Activated T-cell treated with anti-CD3 and anti-CD28 coated beads, Interleukin-2, amount 50 U/mL, for 72 hours (primary cell): ENCODE measurements at places on chromosomes 12 and 14.

DNA sequence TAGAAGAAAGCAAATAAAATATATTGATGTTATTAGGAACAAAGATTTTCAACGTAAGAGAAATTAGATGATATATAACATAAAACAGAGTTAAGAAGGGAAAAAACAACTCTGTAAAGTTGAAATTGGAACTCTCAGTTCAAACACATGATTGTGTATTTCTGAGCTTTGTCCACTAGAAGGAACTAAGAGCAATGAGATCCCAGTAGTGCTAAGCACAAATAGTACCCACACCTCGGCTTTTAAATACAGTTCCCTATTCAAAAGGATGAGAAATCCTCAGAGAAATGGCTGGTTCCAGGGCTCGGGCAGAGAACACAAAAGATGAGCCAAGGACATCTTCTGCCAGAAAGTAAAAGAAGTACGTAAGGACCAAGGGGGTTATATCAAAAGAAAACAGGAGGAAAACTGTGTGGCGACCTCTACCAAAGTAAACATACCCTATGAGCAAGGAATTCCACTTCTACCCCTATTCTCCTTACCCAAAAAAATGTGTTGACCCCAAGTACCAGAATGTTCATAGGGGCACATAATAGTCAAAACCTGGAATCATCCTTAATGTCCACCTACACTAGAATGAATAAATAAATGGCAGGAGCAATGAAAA, 96.6 kb downstream of the SPTSSA start:
- no peak for DNase-seq

DNA sequence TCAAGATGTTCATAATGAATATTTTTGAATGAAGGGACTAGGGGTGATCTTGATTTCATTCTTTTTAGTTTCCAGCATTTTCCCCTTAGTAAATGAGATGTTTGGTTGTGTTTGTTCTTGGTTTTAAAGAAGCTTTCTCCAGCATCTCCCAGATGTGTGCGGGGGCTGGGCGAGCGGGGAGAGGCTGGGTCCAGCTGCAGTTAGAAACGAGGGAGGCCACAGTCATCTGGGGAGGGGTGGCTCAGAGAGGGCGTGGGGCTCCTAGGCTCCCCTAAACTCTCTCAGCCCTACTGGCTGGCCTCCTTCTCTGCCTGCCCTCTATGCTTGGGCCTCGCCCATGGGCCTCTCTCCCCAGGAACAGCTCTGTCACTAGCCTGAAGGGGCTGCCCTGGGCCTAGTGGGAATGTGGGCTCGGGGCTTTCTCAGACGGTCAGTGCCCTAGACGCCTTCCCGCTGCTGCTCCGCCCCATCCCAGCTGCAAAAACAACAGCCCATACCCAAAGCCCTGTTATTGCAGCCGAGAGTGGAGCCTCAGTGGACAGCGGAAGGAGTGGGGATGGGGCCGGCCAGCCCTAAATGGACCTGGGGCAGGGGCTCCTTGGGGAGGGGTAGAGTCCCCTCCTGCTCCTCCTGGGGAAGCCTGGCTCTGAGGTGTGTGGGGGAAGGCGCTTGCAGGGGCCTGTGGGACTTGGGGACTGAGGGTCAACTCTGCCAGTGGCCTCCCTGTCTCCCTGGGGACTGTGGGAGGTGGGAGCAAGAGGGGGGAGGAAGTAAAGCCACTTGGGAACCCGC, 18.3 kb upstream of the EIF2B2 start:
- DNase-seq, result no peak

GRCh38 chr12:14878488-14878887, 7.2 kb downstream of the MGP start:
- DNase-seq, result no peak

- peak; percentile 72 for DNase-seq
These were observed 125.7 kb downstream of the TSPAN9 start for GRCh38 chr12:3202734-3203446.

- no peak for DNase-seq
These were observed 34.2 kb upstream of the RNASE1 start for GRCh38 chr14:20836668-20837338.

- DNase-seq, result no peak
These were observed 62.3 kb downstream of the BHLHE41 start for GRCh38 chr12:26062566-26062965.

DNA sequence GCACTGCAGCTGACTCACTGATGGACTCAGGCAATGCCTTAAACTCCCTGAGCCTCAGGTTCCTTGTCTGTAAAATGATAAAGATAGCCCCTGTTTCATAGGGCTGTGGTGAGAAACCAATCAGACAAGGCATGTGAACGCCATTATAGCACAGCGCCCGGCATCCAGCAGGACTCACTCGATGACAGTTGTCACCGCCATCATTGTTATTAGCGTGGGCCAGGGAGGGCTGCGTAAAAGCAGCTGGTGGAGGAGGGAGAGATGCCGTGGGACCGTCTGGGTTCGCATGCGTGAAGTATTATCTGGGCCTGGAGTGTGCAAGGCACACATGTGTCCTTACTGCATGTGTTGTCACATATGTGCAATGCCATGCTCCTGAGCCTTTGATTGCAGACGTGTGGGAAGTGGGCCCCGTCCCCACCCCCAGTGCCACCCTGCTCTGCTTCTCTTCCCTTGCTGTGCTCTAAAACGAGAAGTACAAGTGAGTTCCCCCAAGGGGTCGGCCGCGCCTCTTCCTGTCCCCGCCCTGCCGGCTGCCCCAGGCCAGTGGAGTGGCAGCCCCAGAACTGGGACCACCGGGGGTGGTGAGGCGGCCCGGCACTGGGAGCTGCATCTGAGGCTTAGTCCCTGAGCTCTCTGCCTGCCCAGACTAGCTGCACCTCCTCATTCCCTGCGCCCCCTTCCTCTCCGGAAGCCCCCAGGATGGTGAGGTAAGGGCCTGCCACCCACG, at the start of gene PTPN6:
Gene PTPN6, plus strand, starts transcription at position 546 of the 730 bp plus-strand sequence. Its CDS starts 157 bp downstream, at position 703.
- peak; percentile 72 for DNase-seq

DNA sequence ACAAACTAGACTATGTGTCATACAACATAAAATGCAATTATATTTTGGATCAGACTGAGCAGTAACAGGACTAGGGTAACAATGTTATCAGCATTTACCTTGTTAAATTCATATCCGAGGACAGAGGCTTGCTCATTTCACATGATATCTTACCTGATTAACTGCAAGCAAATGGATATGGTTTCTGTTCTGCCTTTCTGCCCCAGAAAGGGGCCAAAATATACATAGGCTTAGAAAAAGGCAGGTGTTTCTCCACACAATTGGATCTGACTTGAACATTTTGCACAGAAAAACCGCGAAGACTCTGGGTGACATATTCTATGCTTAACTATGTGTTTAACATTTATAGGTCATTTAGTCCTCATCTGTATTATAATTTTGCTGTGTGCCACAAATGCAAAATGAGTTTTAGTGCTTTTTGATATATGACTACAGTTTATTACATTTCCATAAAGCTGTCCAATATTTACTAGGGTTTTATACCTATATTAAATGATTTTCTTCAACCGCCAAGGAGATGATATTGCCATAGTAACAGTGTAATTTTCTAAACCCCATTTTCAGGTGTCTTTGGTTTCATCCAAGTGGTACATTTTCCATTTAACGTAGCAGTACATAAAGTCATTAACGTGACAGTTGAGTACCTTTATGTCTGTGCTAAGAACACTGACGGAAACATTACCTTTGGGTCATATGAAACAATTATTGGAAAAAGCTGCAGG, 249.3 kb upstream of the KRR1 start:
- DNase-seq, result no peak

DNA sequence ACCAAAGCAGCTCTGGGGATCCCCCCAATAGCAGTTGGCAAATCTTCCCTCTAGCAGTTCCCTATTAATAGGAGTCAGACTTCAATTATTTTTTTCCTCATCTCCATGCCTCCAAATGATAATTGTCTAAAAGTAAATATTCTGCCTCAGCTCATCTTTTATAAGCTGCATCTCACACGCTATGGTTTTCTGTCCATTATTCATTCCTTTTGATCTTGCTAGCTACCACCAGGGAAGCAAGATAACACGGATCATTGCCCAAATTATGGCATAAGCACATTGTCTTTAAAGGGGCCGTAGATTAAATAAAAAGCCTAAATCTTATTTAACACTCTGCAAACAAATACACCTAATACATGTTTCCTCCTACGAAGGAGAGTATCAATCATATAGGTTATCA, 670.8 kb upstream of the FLRT2 start:
- DNase-seq, result no peak

DNA sequence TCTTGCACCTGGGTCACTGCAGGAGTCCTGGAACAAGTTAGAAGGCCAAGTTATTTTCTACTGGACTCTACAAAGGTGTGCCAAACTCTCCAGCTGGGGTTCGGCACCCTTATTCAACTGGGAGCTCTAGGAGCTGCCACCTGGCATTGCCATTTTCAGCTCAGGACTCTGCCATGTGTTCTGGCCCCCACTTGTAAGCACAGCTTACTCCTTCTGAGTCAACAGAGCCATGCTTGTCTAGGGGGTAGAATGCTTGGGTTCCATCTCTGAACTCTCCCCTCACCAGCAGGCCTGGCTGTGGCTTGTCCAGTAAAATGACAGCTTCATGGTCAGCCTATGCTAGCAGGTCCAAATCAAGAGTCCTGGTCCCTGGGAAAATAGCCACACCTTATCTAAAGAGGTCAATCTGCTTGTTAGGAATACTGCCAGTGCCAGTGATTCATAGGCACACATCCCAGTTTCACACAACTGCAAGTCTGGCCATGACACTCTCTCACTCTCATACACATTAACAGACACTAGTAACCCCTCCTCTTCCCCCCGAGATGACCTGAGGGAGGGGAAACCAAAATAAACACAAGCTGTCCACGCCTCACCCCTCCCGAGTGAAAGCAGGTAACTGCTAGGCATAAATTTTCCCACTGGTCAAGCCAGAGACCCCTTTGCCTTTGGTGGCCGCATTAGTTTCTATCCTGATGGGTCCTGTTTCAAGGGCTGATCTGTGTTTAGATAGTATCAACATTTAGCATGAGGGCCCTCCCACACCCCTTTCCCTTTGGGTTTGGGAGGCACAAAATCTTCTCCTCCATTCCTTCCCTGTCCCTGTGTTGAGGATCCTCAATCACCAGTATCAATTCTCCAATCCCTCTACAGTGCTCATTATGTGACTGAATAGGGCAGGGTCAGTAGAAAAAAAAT, 182.3 kb upstream of the GZMB start:
- no peak for DNase-seq

DNA sequence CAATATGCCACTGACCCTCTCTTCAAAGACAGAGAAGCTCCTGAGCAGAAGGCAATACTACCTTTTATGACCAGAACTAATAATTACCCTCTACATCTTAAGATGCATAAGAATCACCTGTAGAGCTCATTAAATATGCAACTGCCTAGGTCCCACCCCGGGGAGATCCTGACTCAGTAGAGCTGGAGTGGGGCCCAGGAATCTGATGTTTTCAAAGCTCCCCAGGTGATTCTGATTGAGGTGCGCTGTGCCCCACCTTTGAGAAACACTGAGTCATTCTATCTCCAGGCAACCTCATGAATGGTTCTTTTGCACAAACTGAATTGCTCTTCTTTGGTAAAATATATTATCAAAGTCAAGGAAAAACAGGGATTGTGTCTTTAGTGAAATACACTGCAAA, 149.3 kb upstream of the BMP4 start:
- DNase-seq, result no peak

- DNase-seq, result no peak
These were observed 24.8 kb downstream of the FRMD6 start for GRCh38 chr14:51676549-51676948.

GRCh38 chr12:52383331-52383730, 2.1 kb downstream of the KRT84 start:
- no peak for DNase-seq

DNA sequence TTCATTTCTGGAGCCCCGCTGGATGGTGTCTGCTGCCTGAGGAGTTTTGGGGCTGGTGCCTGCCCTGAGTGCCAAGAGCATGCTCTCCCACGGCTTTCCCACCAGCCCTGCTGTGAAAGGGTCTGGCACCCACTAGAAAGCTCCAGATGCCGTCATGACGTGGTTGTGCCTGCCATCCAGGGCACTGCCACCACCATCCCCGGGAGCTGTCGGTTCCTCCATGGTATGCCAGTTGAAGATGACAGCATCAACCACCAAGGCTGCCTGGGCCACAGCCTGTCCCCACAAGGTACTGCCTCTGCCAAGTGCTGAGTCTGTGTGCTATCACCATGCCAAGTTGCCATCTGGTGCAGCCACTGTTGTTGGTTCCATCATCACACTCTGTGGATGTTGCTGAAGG, 85.9 kb downstream of the TTC8 start:
- no peak for DNase-seq

DNA sequence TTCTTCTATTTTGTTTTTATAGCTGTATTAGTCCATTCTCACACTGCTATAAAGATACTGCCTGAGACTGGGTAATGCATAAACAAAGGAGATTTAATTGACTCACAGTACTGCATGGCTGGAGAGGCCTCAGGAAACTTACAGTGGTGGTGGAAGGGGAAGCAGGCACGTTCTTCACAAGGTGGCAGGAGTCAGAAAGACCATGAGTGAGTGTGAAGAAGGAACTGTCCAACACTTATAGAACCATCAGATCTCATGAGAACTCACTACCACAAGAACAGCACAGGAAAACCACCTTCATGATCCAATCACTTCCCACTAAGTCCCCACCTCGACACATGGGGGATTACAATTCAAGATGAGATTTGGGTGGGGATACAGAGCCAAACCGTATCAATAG, 42.3 kb downstream of the ARMH4 start:
- no peak for DNase-seq

DNA sequence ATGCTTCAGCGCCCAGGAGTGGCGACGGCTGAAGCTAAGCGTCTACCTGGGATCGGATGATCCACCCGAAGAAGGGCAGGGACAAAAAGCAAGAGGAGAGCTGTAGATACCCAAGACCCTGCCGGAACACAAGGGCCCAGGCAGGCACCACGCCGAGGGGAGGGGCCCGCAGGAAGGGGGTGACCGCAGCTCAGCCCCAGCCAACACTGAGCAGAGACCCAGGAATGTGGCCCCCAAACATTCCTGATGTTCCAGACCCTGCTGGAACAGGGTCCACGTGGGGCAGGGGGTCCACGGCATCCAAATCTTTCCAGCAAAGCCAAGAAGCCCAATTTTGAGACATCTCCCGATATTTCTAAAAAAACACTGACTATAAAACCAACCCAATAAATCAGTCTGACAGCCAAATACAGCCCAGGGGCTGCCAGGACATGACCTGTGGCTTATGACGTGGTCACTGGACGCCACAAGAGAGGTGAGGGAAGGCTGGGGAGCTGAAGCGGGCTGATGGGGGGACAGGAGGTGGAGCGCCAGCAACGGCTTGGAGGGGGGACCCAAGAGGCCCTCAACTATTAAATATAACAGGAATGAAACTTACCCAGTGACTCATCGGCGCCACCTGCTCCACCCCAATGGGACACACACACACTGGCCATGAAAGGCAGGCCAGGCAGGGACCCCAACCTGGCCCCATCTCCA, 58.9 kb downstream of the NCOR2 start:
- DNase-seq, result no peak
